ENCODE measurements at places on chromosomes 5 and 9.

DNA sequence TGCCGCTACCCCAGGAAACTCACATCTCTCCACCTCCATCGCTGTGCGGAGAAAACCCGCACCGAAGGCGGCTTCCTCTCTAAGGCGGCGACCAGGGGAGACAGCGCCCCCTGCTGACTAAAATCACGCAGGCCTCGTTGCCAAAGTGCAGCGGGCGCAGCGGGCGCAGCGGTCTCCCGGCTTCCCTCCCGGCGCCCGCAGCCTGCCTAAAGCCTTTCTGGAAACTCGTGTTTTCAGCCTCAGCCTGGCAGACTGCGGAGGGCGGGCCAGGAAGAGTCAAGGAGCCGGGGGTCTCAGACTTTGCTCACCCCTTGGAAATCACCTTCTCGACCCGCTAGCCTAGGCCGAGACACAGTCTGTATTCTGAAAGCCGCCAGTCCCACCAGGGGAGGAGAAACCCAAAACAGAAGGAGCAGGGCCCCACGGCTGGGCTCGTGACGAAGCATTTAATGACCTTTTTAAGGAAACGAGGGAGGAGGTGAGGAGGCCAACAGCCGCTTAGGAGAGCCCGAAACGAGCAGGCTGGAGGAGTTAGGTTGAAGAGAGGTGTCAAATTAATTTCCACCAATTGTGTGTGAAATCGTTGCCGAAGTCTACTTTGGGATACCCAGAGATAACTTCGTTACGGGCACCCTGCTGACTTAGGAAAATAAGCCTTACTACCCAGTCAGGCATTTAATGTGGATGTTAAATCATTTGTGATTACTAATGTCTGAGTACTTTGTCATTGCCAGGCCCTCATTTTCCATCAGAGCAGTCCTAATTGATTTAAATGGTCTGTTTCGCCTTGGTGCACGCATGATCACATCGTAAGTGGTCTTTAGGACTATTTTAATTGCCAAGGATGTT is 7.3 kb upstream of the FOXB2 start:
- peak; percentile 82 for DNase-seq

DNA sequence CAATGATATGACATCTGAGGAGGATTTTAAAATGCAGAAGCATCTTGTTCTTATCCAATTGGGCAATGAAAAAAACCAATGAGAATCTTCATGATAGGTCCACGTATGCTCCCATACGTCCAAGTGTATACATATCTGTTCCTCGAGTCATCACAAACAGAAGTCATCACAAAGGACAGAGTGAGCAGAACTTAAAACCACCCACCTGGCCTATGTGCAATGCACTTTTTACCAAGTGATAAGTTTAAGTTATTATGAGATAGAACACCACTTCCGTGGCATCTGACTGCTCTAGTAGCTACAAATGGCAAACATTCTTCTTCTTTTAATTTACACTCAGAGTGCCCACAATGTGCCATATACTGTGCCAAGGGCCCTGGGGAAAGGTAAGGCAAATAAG is 82.4 kb downstream of the PPP2R2B start:
- no peak for DNase-seq

DNA sequence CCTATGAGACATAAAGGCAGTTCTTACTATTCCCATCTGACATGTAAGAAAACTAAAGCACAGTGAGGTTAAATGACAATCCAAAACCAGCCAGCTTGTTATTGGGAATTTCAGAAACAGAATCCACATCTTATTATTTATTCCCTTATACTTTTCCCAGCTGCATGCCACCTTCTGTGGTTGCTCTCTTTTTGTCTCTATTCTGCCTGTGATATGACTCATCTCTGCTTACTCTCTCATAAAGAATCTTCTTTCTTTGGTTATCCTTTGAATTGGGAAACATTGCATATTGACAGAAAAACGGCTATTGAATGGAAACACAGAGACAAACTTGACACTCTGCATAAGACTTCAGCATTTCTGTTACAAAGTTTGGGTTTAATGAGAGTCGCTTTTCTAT is 183.2 kb downstream of the TLR4 start:
- no peak for DNase-seq

- DNase-seq, result no peak
These were observed 53.8 kb downstream of the MRPL36 start for GRCh38 chr5:1745796-1746370.

- no peak for DNase-seq
These were observed 175.3 kb downstream of the RFK start for GRCh38 chr9:76218886-76219445.

- DNase-seq, result no peak
These were observed 399.0 kb downstream of the CDH10 start for GRCh38 chr5:24245821-24246220.

GRCh38 chr5:102498271-102499034 is at the start of gene SLCO6A1:
SLCO6A1 (minus strand) TSS chr5:102499001; CDS start chr5:102498844, 157 bp downstream.
- no peak for DNase-seq

GRCh38 chr5:135697251-135697958 is 118.6 kb upstream of the CXCL14 start:
- no peak for DNase-seq

GRCh38 chr9:73133921-73134407 is 17.7 kb upstream of the ANXA1 start:
- no peak for DNase-seq
